ENCODE measurements at places on chromosomes 11 and 22. TPM values are rescaled to one million over a fixed set of nuclear protein-coding genes. Genes with fewer than 3 reads are reported as not detected.
A peak's percentile ranks its signal among the peaks of the same experiment; 100 is the strongest.

GRCh38 chr11:25943777-25944661 lies 387.9 kb upstream of the ANO3 start:
- peak; percentile 31 for DNase-seq

DNA sequence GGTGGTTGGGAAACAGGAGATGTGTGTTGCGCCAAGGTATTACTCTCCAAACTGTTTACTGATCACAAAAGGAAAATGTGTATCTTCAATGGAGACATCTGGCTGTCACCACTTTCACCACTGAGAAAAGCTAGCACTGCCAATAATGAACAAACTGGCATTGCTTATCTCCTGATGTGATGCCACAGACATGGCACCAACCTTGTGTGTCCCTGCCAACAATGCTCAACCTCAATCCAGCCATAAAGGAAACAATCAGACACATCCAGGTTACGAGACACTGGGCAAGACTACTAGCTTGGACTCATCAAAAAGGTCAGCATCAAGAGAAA lies 28.1 kb downstream of the GNB1L start:
- no peak for DNase-seq

- no peak for DNase-seq
These were observed 27.9 kb upstream of the MOB2 start for GRCh38 chr11:1514336-1515061.

GRCh38 chr22:22032906-22033802 lies 50.6 kb upstream of the TOP3B start:
- DNase-seq = no peak

The SLC43A3 gene
- total RNA-seq = 10.6 TPM

DNA sequence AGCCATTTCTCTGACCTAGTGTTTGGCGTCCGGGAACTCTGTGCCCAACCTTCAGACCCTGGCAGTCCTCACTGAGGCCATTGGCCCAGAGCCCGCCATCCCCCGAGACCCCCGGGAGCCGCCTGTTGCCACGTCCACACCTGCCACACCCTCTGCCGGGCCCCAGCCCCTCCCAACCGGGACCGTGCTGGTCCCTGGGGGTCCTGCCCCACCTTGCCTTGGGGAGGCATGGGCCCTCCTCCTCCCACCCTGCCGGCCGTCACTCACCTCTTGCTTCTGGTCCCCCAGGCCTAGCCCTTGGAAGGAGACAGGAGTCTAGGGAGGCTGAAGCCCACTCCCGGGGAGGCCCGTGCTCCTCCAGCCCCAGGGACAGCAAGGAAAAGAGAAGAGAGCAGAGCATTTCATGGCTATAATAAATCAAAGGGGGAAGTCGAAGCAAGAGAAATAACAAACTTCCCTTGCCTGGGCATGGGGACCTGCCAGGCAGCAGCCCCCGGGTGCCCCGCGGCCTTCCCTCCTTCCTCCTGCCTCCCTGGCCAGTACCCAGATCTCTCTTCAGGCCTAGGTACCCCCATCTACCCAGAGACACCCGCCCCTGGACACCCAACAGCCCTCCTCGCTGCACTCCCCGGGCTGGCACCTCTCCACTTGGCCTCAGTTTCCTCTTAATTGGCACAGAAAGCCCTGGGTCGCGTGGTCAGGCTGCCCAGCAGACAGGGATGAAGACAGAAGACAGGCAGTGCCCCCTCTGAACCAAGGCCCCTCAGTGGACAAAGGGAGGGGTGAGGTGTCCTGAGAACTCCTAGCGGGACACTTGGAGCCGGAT lies 13.0 kb upstream of the SLC39A13 start:
- DNase-seq = no peak

The SLC22A9 gene
- total RNA-seq = 0.22 TPM

DNA sequence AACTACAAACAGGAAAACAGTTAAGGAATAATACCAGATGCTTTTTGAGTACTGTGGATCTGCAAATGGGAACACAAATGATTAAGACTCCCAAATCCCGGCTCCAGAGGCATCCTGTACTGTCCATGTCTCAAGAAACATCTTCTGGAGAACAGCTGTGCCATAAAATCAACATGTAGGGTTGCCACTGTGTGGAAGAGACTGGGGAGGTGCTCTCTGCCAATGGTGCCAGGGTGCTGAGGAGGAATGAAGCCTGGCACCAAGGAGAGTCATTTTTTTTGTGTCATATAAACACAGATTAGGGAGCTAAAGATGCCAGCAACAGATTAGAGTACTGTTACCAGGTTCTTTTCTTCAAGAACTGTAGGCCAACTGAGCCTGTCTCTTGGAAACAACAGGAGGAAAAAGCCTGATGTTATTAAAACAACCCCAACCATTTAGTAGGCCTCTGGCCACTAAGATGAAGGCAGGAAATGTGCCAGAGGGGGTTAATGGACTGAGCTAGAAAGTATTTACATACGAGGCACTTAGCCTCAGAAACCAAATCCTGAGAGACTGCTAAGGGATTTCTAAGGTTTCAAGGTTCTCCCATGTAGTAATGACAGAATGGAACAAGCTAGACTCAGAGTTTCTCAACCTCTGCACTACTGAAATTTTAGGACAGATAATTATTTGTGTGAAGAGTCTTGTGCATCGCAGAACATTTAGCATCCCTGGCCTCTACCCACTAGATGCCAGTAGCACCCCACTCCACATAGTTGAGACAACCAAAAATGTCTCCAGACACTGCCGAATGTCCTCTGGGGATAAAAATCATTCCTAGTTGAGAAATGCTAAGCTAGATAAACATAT lies 54.6 kb upstream of the CHRM4 start:
- no peak for DNase-seq

The FAM180B gene
- not detected for total RNA-seq

GRCh38 chr11:66912911-66913310 lies 45.3 kb downstream of the PC start:
- DNase-seq = no peak

- no peak for DNase-seq
These were observed 19.0 kb downstream of the CHST1 start for GRCh38 chr11:45646275-45646927.

GRCh38 chr11:116434986-116435385 lies 337.8 kb downstream of the BUD13 start:
- no peak for DNase-seq

DNA sequence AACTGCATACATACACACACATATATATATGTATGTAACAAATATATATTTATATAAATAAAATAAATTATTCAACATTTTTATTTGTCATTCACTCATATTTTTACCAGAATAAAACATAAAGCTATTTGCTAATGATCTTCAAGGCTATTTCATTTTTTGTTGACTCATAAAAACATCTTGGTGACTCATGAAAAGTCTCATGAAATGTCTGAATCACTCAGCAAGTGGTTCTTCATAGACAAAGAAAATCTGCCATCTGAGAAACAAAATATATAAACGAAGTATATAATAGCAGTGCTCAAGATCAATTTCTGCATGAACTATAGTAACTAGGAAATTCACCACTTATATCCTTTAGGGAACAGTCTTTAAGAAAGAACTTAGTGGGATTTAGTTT lies 764.8 kb upstream of the FAT3 start:
- DNase-seq = no peak

The CCDC117 gene
- total RNA-seq = 24.9 TPM

- peak; percentile 74 for DNase-seq
These were observed 37.8 kb upstream of the CELSR1 start for GRCh38 chr22:46574993-46575910.

DNA sequence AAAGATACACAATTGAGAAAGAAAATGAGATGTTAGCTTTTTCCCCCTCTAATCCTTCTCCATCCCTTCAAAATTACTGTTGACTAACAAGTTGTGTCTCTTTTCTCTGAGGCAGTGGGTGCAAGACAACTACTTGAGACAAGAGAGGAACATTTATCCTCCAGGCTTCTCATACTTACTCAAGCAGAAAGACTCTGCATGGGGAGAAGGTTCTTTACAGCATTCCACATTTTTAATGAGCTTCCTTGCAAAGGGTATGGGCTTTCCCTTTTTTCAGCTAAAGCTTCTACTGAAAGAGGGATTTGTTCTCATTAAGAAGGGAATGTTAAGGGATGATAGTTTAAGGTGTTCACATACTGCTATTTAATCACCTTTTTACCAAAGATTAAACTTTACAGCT lies 47.8 kb downstream of the PAX6 start:
- DNase-seq = no peak

DNA sequence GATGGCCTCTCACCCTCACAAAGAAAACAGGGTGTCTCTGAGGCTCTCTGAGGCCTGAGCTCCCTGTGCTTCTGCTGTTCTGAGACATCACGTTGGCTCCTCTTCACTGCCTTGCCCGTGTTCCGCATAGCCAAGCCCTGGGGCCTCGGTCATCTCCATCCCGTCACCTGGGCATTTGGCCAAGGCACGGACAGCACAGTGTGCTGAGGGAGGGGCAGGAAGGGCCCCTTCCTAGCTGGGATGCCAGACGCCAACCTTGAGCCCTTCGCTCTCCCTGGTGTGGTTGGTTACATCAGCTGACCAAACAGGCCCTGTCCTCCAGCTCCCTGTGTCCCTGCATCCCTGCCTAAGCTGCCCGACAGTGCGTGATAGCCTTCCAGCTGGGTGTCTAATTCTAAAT lies 25.9 kb downstream of the MOV10L1 start:
- DNase-seq = no peak

DNA sequence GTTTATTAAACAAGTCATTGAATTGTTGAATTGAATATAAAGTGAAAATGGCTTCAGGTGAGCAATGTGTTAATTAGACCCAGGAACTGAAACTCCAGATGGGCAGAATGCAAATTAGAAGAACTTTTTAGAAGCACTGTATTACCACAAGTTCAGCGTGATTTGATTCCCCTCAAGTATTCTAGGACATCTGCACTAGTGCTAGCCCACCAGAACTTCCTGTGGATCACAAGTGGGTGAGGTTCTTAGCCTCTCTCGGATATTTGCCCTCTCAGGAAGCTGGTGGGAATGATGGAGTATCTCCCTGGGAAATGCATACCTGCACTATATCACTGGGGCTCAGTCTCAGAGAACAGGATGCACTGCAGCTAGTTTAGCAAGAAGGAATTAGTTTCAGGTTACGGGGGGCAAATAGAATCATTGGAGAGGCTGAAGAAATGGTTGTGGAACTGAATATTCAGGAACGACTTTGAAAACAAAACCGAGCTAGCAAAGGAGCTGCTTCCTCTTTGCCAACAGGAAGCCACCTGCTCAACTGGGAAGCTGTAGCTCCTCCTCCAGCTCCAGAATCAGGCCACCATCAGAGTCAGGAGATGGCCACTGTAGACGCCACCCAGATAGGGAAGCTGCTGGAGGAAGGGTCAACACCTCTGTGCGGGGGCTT lies 74.3 kb downstream of the DHCR7 start:
- DNase-seq = no peak

The CHADL gene
- total RNA-seq = 1.8 TPM

DNA sequence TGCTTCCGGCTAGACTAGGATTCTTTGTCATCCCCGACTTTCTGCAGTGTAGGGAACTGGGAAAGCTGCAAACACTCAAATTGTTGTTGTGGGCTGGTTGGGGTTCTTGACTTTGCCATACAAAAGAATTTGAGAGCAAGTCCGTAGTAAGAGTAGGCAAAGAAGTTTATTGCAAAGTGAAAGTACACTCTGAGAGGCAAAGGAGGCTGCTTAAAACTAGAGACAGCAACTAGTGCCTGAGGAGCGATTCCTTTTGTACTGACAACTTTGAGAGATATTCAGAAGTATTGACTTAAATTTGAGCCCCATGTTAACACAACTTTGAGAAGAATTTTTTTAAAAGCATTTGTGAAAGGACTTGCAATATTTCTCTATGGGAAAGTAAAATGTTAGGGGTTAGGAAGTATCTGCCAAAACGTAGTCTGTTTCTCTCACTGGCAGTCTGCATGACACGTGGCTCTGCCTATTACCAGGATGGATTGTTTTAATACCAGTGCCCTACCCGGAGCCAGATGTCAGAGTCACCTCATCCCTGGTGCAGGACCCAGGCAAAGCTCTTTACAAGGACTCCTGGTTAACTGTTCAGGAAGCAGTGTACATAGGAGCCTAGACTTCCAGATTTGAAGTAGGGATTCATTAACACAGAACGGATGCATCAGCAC lies 85.0 kb upstream of the CLPB start:
- no peak for DNase-seq

GRCh38 chr11:27089746-27090145 lies 49.1 kb downstream of the BBOX1 start:
- no peak for DNase-seq

DNA sequence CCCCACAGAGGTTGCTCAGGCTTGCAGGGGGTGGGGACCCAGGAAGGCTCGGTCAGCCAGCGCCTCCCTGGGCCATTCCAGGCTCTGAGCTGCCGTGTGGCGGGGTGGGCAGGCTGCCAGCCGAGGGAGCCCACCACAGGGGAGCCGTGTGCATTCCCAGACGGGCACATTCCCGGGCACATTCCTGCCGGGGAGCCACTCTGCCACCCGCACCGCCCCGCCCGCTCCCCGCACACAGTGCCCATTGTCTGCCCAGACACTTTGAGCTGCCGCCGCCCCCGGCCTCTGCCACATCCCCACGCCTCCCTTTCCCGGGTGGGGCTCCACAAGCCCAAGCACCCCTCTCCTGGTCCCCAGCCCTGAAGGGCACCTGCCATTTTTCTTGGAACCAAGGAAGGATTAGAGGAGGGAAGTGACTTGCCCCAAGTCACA lies 27.4 kb downstream of the RPL3 start:
- no peak for DNase-seq

- no peak for DNase-seq
These were observed 79.8 kb upstream of the GRK3 start for GRCh38 chr22:25484521-25485315.

DNA sequence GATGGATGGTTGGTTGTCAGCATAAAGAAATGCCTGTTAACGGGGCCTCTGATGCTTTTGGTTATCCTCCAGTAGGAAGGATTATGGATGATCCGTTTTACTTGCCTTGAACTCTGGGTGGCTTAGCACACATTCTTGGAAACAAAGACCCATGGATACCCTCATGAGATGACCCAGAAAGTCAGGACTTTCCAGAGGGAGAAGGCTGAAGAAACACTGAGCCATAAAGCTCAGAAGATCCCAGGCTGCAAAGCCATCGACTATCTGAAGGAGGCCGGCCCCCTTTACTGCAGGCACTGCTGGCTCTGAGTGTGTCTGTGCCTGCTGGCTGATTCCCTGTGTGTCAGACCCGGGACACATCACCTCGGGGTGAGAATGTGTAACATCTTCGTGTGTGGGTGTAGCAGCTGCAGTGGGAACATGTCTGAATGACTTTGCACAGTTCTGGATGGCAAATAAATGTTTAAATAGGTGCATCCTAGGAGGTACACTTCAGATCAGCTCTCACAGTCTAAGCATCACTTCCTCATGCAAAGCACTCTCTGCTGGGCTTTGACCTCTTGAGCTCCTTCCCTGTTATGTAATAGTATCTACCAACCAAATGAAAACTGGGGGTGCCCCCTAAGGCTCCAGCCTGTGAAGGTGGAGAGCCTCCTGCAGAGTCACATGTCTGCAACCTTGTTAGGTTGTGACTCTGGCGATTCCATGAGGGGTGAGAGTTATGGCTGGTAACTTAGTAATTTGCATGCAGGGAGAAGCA lies 1084.9 kb downstream of the TBC1D22A start:
- DNase-seq = no peak

The OR4D10 gene
- not detected for total RNA-seq

GRCh38 chr11:73481626-73482025 lies 105.4 kb downstream of the RELT start:
- no peak for DNase-seq

All from colonic mucosa (tissue), 4 donors.